ENCODE measurements at places on chromosomes 5 and 9.

DNA sequence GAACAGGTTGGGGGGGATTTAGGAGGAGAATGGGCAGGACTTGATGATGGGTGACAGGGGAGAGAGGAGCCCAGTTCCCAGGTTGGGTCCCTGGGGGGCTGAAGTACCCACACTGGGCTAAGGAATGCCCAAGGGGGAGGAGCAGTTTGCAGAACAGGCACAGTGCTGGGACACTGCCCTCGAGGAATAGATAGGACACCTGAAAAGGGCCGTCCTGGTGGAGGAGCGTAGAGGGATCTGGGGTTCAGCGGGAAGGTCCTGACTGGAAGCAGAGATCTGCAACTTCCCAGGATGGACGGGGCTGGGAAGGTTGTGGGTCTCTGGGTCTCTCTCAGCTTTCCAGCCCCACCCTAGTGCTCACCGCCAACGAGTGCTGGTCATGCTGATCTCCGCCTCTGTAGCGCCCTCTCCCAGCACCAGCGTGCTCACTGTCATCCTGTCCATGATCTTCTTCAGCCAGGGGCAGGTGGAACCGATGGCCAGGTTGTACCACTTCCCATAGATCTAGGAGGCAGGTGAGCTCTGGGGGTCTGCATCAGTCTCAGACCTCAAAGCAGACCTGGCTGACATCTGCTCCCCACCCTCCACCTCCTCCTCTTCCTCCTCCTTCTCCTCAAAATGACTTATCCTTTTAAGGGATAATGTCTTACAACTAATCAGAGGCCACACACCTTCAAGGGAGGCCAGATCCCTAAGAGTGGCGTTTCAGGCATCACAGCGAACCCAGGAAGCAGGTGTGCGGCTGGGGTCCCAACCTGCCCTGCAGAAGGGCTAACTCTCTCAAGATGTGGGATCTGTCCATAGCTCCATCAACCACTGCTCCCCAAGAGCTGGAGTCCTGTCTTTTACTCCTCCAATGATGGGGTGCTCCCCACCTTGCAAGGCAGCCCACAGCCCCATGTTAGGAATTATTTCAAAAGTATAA lies 1.6 kb downstream of the AMBP start:
- no peak for DNase-seq

DNA sequence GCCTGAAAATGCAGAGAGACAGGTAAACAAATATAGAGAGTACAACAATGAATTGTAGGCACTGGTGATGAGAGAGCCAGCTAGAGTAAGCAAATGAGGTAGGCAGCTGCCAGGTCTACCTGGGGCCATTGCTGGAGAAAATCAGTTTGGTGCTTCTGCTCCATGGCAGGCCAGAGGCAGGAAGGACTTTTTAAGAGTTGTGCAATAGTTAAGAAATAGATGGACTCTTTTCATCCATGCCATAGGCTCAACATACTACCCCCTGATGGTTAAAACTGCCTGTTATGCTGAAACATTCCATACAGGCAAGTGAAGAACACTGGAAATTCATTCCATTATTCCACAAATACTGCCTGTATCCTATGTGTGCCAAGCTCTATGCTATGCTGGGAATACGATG lies 86.5 kb upstream of the CCDC112 start:
- DNase-seq = no peak

- DNase-seq = no peak
Measured at GRCh38 chr9:72563806-72564205, 42.4 kb downstream of the TMC1 start.

GRCh38 chr9:19995619-19996018 lies 206.8 kb upstream of the SLC24A2 start:
- DNase-seq = no peak

GRCh38 chr5:143119291-143119769 lies 284.2 kb downstream of the NR3C1 start:
- DNase-seq = no peak

GRCh38 chr9:88995627-88996026 lies 4.4 kb downstream of the S1PR3 start:
- peak; percentile 30 for DNase-seq

GRCh38 chr5:56751572-56752313 lies 63.6 kb upstream of the MAP3K1 start:
- DNase-seq = no peak

DNA sequence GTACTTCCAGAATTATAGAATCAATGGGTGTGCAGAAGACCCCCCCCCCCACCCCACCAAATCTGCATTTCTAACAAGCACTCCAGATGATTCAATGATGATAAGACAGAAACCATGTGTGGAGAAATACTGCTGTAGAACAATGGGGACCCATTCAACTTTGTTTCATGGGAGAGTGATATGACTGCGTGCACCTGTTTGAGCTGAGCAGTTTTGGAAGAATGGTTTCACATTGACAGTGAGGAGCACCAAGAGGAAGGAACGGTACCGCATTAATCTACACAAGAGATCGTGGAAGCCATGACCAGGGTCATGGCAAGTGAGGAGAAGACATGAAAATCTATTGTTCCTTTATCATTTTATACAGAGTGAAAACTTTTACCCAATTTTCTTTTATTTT lies 202.7 kb downstream of the CD180 start:
- no peak for DNase-seq

GRCh38 chr9:22079873-22080341 lies 70.8 kb upstream of the CDKN2B start:
- no peak for DNase-seq

GRCh38 chr5:107580889-107581820 lies 89.6 kb downstream of the EFNA5 start:
- DNase-seq = no peak

DNA sequence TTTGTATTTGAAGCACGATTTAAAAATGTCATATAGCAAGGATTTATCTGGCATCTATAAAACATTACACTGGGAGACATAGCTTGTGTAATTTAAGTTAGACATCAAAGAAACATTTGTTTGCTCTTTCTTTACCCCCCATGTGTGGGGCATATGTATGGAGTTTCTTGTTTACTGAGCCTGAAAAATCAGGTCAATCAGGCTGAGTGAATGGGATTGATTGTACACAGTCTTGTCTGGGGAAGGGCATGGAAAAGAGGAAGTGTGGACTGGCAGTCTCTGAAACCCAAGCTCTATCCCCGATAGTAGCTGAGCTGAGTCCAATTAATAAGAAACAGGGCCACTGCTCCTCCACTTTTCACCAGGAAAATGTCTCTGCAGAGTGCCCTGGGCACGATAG lies 49.4 kb downstream of the SLC46A2 start:
- no peak for DNase-seq

DNA sequence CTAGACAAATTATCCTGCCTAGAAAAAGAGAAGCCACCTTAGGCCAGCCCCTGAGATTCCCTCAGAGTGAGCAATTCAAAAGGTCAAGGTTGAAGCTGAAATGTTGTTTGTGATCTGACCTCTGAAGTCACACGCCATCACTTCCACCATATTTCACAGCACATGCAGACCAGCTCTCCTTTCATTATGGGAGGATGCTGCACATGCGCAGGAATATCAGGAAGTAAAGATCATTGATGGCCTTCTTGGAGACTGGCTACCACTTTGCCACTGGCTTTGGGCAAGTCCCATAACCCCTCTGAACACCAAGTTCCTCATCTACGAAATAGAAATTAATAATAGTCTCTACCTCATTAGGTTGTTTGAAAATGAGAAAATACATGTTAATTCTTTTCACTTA lies 39.5 kb downstream of the CDO1 start:
- no peak for DNase-seq

- no peak for DNase-seq
Measured at GRCh38 chr9:134726722-134727034, 85.1 kb downstream of the COL5A1 start.

GRCh38 chr9:135066291-135066690 lies 21.2 kb upstream of the OLFM1 start:
- no peak for DNase-seq

Measured in NCI-H1694 treated with DMSO at 0.1 percent for 48 hours (cell line).